ENCODE measurements at places on chromosomes 12 and 14. TPM values are rescaled to one million over a fixed set of nuclear protein-coding genes. Genes with fewer than 3 reads are reported as not detected.

Gene MYL2
- 92.7 TPM for total RNA-seq

Gene GRIP1
- total RNA-seq, result 21.0 TPM

Gene RHOJ
- 27.1 TPM for total RNA-seq

Gene REC8
- total RNA-seq, result 8.4 TPM

DNA sequence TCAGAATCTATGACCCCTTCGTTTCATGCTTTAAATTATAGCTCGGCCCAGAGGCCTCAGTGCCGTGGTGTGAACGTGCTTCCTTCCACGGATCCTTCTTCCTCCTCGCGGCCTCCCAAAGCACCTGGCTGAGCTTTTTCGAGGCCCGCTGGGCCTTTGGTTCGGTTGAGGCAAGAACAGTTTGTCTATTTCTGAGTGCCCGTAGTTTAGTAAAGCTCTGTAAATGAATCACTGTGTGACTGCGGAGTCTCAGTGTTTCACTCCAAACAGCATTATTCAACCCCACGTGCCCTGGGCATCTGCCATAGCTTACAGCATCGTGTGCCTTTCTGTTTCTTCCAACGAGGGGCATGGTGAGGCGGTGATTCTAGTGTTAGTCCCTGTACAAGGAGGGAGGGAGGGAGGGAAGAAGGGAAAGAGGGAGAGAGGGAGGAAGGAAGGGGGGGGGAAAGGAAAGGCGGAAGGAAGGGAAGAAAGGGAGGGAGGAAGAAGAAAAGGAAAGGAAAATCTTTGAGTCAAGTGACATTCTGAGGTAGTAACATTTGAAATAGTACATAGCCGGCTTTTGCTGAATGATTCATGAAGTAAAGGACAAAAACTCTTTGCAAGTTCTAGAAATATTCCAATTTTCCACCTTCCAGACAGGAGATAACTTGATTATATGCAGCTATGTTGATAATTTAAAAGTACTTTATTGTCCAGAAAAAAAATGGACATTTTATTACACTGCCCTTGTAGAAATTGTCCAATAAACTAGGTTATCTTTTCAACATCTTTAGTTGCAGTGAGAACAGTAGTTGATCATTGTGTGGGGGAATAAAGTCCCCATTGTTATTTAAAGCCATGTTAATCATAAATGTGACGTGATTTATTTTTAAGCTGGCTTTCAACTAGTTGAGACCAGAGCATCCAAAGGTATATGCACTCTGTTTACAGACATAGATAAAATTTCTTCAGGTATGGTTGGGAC lies 1.2 kb upstream of the TRIM9 start:
- DNase-seq, result peak; percentile 36

DNA sequence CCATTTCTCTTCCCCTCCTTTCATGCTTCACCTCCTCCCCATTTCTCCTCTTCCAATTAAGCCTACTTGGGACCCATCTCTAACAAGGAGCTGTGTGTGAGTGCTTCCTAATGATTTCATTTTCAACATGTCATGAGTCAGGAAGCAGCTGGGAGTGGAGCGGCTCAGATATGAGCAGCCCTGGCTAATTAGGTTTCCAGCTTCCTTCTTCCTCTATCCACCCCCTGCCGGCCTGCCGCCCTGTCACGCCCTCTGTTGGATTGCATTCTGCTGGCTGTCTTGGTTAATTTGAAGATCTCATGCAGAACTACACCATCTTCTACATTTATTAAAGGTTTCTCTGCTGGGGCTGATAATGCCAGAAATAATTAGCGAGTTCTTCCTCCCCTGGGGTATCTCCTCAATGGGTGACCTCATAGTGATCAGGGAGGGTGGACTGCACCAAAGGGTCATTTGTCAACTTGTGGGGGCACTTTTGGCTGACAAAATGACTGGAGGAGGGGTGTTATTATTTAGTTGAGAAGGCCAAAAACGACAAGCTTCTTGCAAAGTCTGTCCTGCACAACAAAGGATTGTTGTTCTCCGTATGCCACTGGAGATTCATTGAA lies 300.9 kb upstream of the SRRM4 start:
- no peak for DNase-seq

- no peak for DNase-seq
Measured at GRCh38 chr14:66105815-66106214, 380.4 kb upstream of the CCDC196 start.

DNA sequence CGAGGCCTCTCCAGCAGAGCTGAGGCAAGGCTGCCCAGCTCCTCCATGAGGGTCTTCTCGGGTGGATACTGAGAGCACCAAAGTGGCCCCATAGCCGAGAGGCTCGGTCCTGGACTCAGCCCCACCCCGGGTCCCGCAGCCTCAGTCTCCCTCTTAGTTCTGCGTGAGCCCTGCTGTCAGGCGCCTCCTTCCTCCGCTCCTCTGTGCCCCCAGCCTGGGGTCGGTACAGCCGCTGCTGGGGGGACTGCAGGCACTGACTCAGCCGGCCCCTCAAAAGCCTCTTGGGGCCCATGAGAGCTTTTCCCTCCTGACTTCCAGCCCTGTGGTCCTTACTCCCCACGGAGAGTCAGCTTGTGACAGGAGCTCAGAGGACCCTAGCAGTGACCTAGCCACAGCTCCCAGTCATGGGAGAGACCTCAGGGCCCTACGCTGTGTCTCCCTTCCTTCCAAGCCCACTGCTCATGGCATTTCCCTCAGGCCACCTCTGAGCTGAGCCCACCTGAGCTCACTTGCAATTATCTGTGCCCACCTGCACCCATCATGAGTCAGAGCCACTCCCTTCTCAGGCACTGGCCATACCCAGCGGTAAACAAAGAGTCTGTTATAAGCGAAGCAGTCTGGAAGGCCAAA lies 295.0 kb upstream of the RTL1 start:
- no peak for DNase-seq

GRCh38 chr14:53953002-53953827 lies 3.4 kb downstream of the BMP4 start:
- DNase-seq, result peak; percentile 87

- DNase-seq, result no peak
Measured at GRCh38 chr12:45568808-45569207, 160.7 kb upstream of the ARID2 start.

DNA sequence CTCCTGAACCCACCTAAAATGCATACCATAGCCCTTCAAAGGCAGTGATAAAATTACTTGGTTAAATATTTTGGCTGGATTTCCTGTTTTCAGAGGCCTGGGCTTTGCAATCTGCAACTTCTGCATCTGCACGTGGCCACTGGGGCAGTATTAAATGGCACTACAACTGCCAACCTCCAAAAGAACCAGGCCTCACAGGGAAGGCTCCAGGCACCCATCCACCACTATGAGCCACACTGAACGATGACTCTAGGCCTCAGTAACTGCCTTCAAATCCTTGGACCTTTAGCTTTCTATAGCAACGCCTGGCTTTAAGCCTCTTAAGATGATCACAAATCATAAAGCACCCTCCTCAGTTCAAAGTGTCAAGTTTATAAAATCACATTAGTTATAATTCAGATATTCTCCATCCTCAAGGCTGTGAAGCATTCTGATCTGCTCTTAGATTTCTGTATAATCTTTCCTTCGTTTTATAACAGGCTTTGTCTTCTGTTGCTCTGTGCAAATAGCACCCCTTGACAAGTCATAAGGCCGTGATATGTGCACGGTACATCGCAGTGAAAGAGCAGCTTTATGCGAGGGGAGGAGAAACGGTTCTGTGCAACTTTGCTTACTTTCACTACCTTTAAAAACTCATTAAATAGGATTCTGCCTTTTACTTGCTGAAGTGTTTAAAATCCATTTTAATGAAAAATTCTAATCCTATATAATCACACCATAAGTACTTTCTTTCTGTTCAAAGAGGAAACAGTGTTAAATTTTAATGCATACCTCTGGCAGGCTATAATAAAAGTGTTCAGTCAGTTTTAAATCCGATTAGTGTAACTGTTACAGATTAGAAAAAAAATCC lies 196.4 kb upstream of the G2E3 start:
- DNase-seq, result no peak

- peak; percentile 74 for DNase-seq
Measured at GRCh38 chr14:95516554-95517181, at the start of gene SYNE3. Gene SYNE3 (minus strand): TSS chr14:95516650. CDS start chr14:95475821, 40,829 bp downstream.

Measured in left cardiac atrium (tissue), 4 donors.